ENCODE measurements at places on chromosomes 6 and 20. TPM values are rescaled to one million over a fixed set of nuclear protein-coding genes. Genes with fewer than 3 reads are reported as not detected.

ENPP3 gene
- total RNA-seq: not detected

SLC22A1 gene
- total RNA-seq: 0.17 TPM

- no peak for DNase-seq
Measured at GRCh38 chr6:100731411-100731810, 149.7 kb downstream of the ASCC3 start.

DNA sequence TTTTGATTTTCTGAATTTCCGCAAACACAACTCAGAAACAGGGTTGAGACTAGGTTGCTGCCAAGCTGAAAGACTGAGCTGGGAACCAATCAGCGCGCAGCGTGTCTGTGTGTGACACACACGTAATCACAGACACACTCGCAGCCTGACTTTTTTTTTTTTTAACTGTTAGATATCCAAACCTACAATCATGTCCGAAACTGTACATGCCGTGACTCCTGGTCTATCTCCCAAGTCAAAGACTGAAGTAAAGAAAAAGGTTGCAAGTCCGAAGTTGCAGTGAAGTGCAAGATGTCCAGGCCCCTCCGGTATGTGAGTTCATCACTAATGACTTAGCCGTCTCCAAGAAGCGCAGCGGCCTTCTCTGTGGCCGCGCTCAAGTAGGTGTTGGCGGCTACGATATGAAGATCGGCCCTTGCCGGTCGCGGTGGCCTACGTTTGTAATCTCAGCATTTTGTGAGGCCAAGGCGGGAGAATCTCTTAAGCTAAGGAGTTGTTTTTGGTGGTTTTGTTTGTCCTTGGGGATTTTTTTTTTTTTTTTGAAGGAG, 108.2 kb downstream of the HFE start:
- peak; percentile 92 for DNase-seq

GRCh38 chr20:16684416-16684815, 45.4 kb upstream of the SNRPB2 start:
- no peak for DNase-seq

DNA sequence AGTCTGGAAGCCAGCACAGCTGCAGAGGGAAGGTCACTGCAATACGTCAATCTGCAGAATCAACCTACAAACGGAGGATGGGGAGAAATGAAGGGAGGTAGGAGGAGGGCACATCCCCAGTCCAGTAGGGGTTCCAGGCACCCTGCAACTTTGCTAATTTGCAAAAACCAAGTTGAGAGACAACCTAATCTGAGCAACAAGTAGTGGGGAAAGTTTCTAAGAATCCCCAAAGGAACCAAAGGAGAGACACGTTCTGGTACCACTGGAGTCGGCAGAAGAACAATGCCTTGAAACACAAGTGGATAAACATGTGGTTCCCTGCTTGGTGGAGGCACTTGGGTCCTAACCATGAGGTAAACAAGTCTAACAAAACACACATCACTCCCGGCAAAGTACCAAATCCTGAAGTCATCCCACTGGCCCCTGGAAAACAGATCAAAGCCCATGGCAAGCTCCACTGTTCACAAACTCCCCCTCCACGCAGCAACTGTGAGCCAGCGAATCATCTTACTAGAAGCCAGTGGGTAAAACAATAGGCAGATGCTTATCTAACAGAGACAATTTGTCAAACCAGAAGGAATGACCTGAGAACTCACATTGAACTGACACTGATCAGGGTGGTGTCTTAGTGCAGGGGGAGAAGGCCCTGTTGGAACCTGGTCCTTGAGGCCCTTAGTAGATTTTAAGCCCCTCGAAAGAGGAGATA, 4.7 kb downstream of the MRPS18A start:
- no peak for DNase-seq

Measured in left ventricle myocardium superior (tissue), 1 donor.